Hindlimb muscle (tissue), 1 donor: ENCODE measurements at places on chromosomes 12 and 14.
A peak's percentile ranks its signal among the peaks of the same experiment; 100 is the strongest.

DNA sequence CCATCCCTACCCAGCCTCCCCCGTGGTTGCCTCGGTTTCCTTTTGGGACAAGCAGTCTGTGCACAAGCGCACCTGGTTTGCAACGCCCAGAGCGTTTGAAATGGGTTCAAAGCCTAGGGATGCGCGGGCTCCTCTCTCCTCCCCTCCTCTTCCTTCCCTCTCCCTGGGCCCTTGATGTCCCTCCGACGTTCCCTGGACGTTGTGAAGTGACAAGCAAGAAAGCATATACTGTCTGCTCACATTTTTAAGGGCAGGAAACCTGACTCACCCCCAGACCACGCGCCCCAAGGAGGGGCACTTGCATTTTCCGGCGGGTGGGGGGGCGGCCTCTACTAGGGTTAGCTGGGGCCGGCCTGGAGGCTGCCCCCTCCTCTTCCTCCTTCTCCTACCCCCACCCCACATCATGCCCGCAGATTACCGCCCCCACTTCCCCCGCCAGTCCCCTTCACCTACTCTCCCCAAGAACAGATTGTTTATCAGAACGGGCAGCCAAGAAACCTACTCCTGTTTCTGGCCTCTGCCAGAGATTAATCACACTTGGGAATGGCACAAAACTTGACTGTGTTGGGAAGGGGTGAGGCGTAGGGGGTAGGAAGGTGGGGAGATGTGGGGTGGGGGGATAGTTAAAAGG, 9.5 kb upstream of the IRF2BPL start:
- DNase-seq: no peak

GRCh38 chr14:106372870-106373652, 846.7 kb downstream of the TMEM121 start:
- no peak for DNase-seq

DNA sequence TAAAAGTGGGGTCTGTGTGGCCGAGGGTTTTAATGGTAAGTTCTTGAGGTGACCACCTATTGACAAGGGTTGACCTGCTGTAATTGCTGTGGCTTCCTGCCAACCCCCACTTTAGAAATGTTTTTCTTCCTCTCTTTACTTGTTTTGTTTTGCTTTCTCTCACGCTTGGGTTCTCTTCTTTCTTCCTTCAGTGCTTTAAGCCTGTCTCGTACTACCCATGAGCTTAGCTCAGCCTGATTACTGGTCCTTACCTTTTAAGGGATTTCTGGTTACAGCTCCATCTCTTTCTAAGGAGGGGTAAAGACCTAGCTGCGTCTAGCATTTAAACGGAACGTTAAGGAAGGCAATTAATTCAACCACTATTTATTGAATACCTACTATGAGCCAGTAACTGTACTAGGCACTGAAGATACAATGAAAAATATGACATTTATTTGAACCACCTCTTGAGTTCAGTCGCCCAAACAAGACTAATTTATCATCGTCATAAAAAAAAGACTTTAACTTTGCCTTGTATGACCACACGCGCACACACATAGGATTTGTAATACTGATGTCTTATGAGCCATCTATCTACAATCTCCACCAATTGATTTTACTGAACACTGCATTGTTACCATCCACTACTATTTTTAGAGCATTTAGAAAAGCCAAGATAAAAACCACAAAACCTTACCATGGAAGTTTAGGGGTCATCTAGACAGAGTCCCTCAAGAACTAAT, 888 bp upstream of the PPP1R12A start:
- no peak for DNase-seq

- DNase-seq: no peak
Observed at GRCh38 chr12:92905811-92906554, 23.1 kb downstream of the EEA1 start.

DNA sequence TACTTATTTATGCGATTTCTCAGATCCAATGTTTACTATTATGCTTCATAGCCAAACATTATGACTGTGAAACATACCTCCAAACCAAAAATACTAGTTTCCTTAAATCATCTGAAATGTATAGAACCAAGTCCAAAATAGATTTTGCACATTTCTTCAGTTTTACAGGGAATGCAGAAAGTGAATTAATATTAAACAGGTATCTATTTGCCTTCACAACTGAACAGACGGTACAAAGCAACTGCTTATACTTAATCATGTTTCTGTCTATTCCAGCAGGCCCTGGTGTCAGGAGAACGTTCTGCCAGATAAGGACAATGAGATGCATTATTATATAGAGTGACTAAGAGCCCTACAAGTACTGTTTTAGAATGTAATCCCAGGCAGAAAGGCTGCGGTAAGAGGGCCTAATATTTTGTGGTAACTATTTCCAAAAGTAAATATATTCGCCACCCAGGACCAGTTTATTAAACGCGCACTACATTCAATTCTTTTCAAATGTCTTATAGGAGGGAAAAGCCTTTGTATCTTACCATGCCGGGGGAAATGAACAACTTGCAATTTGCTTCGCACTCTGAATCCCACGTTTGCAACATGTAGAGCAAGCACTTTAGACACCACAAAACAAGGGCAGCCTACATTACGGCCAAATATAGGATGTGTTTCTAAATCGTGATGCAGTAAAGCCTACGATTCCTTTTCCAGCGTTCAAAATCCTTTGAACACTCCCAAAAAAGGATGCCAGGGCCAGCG, 1.5 kb downstream of the CORO1C start:
- no peak for DNase-seq

DNA sequence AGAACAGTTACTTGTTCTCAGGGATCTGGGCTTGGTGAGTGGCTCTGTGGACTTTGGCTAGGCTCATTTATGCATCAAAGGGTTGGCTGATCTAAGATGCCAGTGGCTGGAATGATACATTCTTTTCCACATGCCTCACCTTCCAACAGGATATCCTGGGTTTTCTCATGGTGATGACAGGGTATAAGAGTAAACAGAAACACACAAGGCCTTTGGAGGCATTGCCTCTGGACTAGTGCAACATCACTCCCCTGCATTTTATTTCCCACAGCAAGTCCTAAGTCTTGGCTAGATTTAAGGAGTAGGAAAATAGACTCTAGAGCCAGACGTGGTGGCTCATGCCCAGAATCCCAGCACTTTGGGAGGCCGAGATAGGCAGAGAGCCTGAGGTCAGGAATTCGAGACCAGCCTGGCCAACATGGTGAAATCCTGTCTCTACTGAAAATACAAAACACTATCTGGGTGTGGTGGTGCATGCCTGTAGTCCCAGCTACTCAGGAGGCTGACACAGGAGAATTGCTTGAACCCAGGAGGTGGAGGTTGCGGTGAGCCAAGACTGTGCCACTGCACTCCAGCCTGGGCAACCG, 47.9 kb downstream of the RPH3A start:
- no peak for DNase-seq

GRCh38 chr12:14283489-14284144, 81.9 kb upstream of the ATF7IP start:
- no peak for DNase-seq

DNA sequence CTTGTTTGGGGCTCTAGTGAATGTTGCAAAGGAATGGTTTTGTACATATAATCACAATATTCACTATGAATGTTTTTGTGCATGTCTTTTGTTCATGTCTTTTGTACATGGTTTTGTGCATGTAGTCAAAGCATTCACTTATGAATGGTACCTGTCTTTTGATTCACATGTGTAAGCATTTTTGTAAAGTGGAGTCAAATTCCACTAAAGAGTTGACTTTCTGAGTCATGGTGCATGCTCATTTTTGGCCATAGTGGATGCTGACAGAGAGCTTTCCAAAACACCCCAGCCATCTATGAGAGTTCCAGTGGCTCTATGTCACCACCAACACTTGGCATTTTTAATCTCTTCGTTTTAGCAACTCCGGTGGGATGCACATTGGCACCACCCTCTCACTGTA, 1185.9 kb upstream of the TMEM132C start:
- DNase-seq: no peak

DNA sequence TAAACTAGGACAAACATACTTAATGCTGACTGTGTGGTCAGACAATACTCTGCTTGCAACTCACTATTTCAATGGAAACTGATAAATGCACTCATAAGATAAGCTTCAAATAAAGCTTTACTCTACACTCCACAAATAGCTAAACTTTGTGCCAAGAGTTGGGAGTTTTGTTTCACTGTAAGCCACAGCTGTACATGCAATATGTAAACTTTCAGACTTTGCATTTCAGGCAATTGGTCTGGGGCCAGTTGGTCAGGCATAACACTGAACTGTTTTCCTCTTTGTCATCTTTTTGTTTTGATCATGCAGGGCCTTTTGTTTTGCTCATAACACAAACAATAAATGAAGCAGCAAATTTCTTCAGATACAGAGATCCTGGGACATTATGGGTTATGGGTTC, 426.2 kb downstream of the IPO8 start:
- peak; percentile 19 for DNase-seq

GRCh38 chr12:46400406-46400805, 27.8 kb upstream of the SLC38A2 start:
- no peak for DNase-seq

- DNase-seq: no peak
Observed at GRCh38 chr12:64631197-64631596, 20.9 kb downstream of the RASSF3 start.

GRCh38 chr14:98101323-98101722, 1170.7 kb downstream of the BCL11B start:
- no peak for DNase-seq

- DNase-seq: no peak
Observed at GRCh38 chr12:120922279-120922678, 18.1 kb upstream of the SPPL3 start.

GRCh38 chr12:89484470-89484869, 40.1 kb downstream of the GALNT4 start:
- DNase-seq: no peak

GRCh38 chr12:126431767-126432166, 1366.5 kb downstream of the AACS start:
- no peak for DNase-seq

- no peak for DNase-seq
Observed at GRCh38 chr14:46661728-46662127, 10.1 kb upstream of the RPL10L start.

DNA sequence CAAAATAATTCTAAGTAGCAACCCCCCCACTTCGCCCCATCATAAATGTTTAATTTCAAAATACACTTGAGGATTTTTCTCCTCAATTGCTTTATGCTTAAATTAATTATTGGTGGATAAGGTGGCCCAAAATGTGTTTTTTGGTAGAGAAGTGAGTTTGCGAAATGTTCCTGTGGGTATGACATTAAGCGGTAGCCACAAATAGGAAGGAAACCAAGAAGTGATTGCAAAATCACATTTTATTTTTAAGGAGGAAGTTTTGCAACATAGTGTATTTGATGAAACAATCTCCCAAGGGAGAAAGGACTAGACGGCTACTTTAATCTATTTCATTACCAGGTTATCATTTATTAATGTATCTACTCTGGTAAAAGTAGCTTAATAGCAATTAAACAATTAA, 25.5 kb downstream of the SLC25A3 start:
- no peak for DNase-seq

DNA sequence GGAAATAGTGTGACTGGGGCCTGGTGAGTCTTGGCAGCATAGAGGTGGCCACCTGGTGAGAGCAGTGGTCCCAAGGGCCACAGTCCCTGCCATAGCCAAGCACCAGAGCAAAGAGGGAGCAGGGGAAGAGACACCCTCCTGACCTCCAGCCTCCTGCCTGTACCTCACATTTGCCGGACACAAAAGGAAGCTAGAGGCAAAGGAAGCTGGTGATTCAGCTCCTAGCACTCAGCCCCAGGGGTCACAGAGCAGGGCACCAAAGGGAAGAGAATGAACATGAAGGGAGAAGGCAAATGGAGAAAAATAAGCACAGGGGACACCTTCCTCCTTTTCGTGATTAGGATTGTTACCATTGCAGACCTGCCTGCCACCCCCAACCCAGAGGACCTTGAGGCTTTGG, 216.8 kb downstream of the ZFP36L1 start:
- no peak for DNase-seq

GRCh38 chr12:90653040-90653439, 301.9 kb downstream of the CCER1 start:
- no peak for DNase-seq

DNA sequence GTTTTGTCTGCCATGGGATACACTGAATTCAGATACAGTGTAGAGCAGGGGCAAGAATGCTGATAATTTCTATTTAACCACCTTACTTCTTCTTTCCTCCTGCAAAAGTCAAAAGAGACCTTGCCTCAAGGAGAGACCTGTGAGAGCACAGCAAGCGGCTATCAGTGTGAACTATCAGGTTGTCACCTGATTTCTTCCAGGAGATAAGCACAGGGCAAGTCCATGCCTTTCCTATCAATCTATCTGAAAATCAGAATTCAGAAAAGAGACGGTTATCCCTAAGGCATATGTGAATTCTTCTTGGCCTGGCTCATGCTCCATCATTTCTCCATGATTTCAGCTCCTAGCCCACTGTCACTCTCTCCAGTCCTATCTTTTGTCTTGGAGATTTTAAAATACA, 128.9 kb upstream of the CCND2 start:
- no peak for DNase-seq
